Trophoblast cell (in vitro differentiated cells and primary cell): ENCODE measurements at places on chromosomes 5 and 9.
A peak's percentile ranks its signal among the peaks of the same experiment; 100 is the strongest.

- DNase-seq = no peak
- H3K27ac ChIP-seq = no peak overlapping the region
- no peaks in the 10 kb centered on the region for H3K27me3 ChIP-seq
- no peak overlapping the region for H3K4me3 ChIP-seq
These were observed 1625.2 kb downstream of the MAT2B start for GRCh38 chr5:165130656-165131055.

GRCh38 chr9:115202181-115202580 is 84.2 kb upstream of the TNC start:
- H3K27ac ChIP-seq = no peak overlapping the region
- H3K27me3 ChIP-seq = no peaks in the 10 kb centered on the region
- H3K4me3 ChIP-seq = no peak overlapping the region
- H3K4me1 ChIP-seq = peaks cover 9% of the 10 kb centered on the region

- H3K4me3 ChIP-seq = no peak overlapping the region
- no peak overlapping the region for H3K27ac ChIP-seq
- peak; percentile 62 for DNase-seq
- peaks cover 9% of the 10 kb centered on the region for H3K36me3 ChIP-seq
These were observed 7.9 kb downstream of the TXN start for GRCh38 chr9:110248361-110248760.

DNA sequence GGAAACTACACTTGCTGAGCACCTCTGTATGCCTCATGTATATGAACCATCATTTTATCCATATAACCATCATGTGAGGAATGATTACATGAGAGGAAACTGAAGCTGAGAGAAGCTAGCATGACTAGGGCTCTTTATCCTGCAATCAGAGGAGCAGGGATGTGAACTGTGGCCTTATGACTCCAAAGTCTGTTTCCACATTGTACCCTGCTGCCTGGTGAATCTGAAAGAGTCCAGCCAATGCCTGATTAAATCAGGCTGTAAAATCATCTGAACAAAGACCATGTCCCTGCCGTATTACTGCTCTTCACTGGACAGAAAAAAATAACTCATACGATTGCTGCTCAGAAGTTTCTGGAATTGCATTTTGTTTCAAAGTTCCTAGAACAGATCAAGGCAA is 67.0 kb downstream of the LPAR1 start:
- DNase-seq = no peak
- H3K4me3 ChIP-seq = no peak overlapping the region
- H3K36me3 ChIP-seq = no peaks in the 10 kb centered on the region
- H3K27me3 ChIP-seq = no peaks in the 10 kb centered on the region

- no peak overlapping the region for H3K4me3 ChIP-seq
- H3K4me1 ChIP-seq = no peaks in the 10 kb centered on the region
- no peaks in the 10 kb centered on the region for H3K27me3 ChIP-seq
- DNase-seq = no peak
These were observed 142.6 kb downstream of the INSYN2B start for GRCh38 chr5:169837686-169838085.

DNA sequence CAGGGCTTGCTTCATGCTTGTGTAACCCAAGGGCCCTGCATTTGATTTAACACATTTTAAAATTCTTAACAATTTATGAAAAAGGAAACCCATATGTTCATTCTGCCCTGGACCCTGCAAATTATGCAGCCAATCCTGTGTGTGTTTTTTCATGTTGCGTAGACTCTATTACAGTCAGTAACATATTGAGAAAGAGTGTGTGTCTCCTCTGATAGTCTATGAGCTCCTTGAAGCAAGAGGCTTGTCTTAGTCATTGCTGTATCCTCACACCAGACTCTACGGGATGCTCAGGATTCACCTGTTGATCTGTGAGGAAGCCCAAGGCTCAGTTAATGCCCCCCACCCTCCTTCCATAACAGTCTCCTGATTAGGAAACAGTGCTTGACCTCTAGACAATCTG is 177.3 kb upstream of the DMAC1 start:
- no peak overlapping the region for H3K27ac ChIP-seq
- H3K27me3 ChIP-seq = no peaks in the 10 kb centered on the region
- no peak overlapping the region for H3K4me3 ChIP-seq
- no peak for DNase-seq
- H3K36me3 ChIP-seq = no peaks in the 10 kb centered on the region
- no peaks in the 10 kb centered on the region for H3K4me1 ChIP-seq

DNA sequence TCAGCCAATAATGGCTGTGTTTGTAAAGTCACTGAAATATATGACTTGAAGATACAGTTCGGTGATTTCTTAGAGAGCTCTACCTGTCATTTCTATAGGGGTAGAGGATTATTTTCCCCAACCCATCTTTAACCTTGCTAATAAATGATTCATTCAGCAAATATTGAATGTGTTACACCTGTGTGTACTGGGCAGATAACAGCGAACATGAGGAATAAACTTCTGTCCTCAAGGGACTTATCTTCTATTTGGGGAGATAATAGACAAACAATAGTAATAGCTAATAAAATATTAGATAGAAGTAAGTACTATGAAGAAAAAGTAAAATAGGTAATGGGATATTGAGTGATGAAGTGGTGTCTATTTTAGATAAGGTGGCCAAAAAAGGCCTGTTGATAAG is 9.3 kb downstream of the TTC23L start:
- H3K4me3 ChIP-seq = no peak overlapping the region
- no peaks in the 10 kb centered on the region for H3K36me3 ChIP-seq
- H3K27me3 ChIP-seq = no peaks in the 10 kb centered on the region

DNA sequence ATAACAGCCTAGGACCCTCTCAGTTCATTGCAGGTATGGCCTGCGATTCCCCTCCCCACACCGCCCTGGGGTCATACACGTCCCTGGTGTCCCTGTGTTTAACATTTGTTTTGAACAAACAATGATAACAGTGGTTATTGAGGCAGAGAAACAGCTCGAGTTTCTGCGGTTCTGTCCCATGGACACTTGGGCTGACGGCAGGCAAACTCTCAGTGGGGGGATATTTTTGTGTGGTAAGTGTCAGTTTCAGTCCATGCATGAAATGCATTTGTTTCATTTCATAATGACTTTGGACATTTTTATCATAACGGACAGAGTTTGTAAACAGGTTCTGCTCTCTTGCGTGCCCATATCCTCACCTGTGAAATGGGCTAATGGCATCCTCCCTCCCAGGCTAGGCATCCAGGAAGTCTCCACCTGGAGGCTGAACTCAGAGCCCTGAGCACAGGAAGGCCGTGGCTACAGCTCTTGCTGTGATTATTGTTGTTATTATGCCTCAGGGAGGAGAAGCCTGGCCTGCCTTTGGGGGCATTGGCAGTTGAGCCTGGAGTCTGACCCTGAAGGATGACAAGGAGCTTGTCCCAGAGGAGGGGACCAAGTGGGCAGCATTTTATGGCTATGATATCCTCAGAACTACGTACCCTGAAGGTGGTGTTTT is 190.9 kb downstream of the GADD45G start:
- peaks cover 42% of the 10 kb centered on the region for H3K4me1 ChIP-seq
- H3K27me3 ChIP-seq = no peaks in the 10 kb centered on the region
- peak overlapping the region; percentile 57 for H3K27ac ChIP-seq
- H3K36me3 ChIP-seq = no peaks in the 10 kb centered on the region
- DNase-seq = peak; percentile 93

DNA sequence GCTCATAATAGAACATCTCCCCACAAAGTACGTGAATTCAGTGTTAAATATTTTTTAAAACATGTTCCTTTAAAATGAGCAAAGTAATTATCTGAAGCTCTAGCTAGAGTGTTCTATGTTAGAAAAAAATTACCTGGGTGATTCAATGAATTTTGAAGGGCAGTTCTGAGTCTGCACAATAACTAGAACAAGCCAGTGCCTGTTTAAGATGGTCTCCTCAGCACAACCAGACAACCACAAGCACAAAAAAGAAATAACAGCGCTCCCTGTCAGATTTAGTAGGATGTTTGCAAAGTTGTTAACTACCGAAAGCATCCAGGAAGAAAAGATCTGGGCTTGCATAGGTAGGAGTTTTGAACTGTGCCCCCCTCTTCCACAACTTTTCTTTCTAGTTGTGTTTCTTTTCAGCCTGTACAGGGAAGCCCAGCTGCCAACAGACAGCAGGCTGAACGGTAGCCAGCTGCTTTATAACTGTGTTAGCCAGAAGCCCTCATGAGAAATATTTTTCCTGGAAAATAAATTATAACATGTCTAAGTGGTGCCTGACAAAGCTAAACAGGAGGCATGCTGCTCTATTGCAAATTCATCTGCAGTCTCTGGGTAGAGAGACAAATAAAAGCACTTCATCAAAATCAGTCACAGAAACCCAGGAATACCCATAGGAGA is 1026.9 kb downstream of the MAT2B start:
- H3K4me3 ChIP-seq = no peak overlapping the region
- H3K27ac ChIP-seq = no peak overlapping the region
- DNase-seq = no peak
- no peaks in the 10 kb centered on the region for H3K4me1 ChIP-seq
- H3K36me3 ChIP-seq = no peaks in the 10 kb centered on the region
